Dermis microvascular lymphatic vessel endothelial cell (primary cell): ENCODE measurements at places on chromosomes 5 and 9. TPM values are rescaled to one million over a fixed set of nuclear protein-coding genes. Genes with fewer than 3 reads are reported as not detected.

The PCDHGB4 gene
- total RNA-seq = 6.4 and 10.6 TPM in 2 replicates

The ZNF367 gene
- 4.2 and 6.3 TPM in 2 replicates for total RNA-seq

The AK1 gene
- total RNA-seq = 20.4 and 23.0 TPM in 2 replicates

The ARHGEF28 gene
- 50.7 and 62.7 TPM in 2 replicates for total RNA-seq

The GRM6 gene
- not detected in 2 replicates for total RNA-seq

The ELOVL7 gene
- total RNA-seq = 0.13 and 0.51 TPM in 2 replicates

The GARIN3 gene
- total RNA-seq = not detected in 2 replicates

The BARHL1 gene
- not detected in 2 replicates for total RNA-seq

The HOMER1 gene
- total RNA-seq = 5.8 and 6.3 TPM in 2 replicates

The NXNL2 gene
- total RNA-seq = 0.13 TPM in 2 replicates

The AK3 gene
- 48.8 and 61.2 TPM in 2 replicates for total RNA-seq

The KDM3B gene
- total RNA-seq = 43.1 and 51.7 TPM in 2 replicates

The IDNK gene
- 4.6 and 5.8 TPM in 2 replicates for total RNA-seq

The GLDC gene
- total RNA-seq = 3.4 and 11.8 TPM in 2 replicates

The TMEM215 gene
- total RNA-seq = not detected in 2 replicates

The EGFLAM gene
- 0.13 and 0.25 TPM in 2 replicates for total RNA-seq

The ZMYND19 gene
- 13.7 and 15.0 TPM in 2 replicates for total RNA-seq

The FRMD3 gene
- 0.76 and 2.8 TPM in 2 replicates for total RNA-seq

The ARID3C gene
- 0.25 TPM in 1 of 2 replicates, not detected in the other for total RNA-seq

The TLX3 gene
- total RNA-seq = not detected in 2 replicates

The F2RL2 gene
- total RNA-seq = 0.13 and 0.25 TPM in 2 replicates

The PAEP gene
- not detected in 2 replicates for total RNA-seq

The SCGB3A2 gene
- not detected in 2 replicates for total RNA-seq

The CNOT8 gene
- 79.1 and 86.7 TPM in 2 replicates for total RNA-seq

The EIF4EBP3 gene
- 1.3 and 2.3 TPM in 2 replicates for total RNA-seq

The TYRP1 gene
- total RNA-seq = 0.51 and 0.63 TPM in 2 replicates

The DCANP1 gene
- total RNA-seq = not detected in 2 replicates

The POLE3 gene
- 39.7 and 41.3 TPM in 2 replicates for total RNA-seq

The PDE6A gene
- under 0.01 and 0.13 TPM in 2 replicates for total RNA-seq

The HRCT1 gene
- 2.6 and 3.3 TPM in 2 replicates for total RNA-seq

The HNRNPK gene
- 686 and 723 TPM in 2 replicates for total RNA-seq

The TTC23L gene
- 0.13 and 0.26 TPM in 2 replicates for total RNA-seq

The CYSRT1 gene
- total RNA-seq = 0.13 and 0.25 TPM in 2 replicates

The OR13C8 gene
- total RNA-seq = not detected in 2 replicates

The LOX gene
- total RNA-seq = 52.9 and 75.7 TPM in 2 replicates

The GABRA1 gene
- not detected in 2 replicates for total RNA-seq

The ZBED3 gene
- total RNA-seq = 1.0 and 1.6 TPM in 2 replicates

The SPATA31A3 gene
- not detected in 2 replicates for total RNA-seq

The ANKRD34B gene
- not detected in 2 replicates for total RNA-seq

The OBP2A gene
- total RNA-seq = not detected in 2 replicates

The PGM5 gene
- 48.9 and 219 TPM in 2 replicates for total RNA-seq
